Panc1 (cell line): ENCODE measurements at places on chromosomes 11 and 22.

DNA sequence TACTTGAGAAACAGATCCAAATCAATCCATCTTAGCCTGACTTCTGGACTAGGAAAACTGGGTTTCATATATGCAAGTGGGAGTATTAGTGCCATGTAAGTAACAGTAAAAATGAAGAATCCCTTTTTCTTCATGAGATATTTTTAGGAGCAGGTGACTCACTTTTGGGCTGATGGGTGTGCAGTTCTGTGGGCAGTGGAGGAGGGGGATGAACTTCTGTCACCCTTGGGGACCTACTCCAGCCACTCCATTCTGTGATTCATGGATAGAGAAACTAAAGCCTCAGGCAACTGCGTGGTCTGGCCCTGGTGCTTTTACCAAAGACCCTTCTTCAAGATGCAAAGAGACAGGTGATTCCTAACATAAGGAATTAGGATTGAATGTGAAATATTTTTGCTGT lies 208.6 kb upstream of the NARS2 start:
- DNase-seq: no peak

DNA sequence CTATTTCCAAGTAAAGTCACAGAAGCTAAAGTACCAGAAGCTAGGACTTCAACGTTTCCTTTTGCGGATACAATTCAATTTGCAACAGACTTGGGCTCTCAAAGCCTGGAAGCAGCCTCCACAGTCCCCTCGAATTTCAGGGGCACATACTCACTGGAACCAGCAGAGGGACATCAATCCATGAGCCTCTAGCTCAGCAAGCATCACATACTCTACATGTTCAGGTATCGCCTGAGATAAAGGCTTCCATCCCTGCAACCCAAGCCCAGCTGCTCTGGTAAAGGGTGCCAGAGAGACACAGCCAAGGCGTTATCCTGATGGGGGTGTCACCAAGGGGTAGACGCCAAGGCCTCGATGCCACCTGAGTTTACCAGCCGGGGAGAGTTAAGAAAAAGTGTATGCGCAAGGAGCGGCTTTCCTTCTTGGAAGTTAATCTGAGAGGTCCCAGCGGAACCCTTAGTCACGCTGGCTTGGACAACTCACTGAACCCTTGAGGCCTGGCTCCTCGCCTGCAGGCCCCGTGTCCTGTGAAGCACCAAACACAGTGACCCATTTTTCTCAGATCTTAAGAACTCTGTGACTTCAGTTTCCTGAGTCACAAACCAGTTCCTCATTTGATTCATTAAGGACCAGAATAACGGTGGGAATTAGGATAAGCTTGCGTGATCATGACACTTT lies 13.0 kb downstream of the LTO1 start:
- DNase-seq: no peak

- no peak for DNase-seq
These were observed 183.9 kb downstream of the KIRREL3 start for GRCh38 chr11:126816645-126817044.

GRCh38 chr22:29023172-29023796 lies 38.3 kb downstream of the C22orf31 start:
- DNase-seq: no peak
